ENCODE measurements at places on chromosomes 3 and 15.

GRCh38 chr3:129967761-129968160, 6.8 kb upstream of the TRH start:
- peaks cover 25% of the 10 kb centered on the region for H3K27me3 ChIP-seq
- DNase-seq, result no peak
- no peak overlapping the region for H3K27ac ChIP-seq
- peaks cover 32% of the 10 kb centered on the region for H3K4me1 ChIP-seq
- no peak overlapping the region for H3K4me3 ChIP-seq

DNA sequence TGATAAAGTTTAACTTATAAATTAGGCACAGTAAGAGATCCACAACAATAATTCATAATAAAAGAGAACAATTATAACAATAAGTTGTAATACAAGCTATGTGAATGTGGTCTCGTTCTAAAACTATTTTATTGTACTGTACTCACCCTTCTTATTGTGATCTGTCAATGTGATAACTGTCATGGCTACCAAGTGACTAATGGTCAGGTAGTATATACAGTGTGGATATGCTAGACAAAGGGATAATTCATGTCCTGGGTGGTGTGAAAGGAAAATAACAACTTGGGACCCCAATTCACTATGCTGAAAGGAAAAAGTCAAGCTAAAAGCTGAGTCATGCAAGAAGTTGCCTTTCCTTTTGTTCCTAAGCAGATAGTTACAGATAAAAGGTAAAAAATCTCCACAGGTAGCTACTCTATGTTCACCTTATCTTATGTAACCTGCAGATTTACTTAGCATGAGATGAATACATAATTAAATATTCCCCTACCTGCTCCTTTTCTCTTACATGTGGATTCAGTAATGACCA, 10.7 kb upstream of the CYP8B1 start:
- H3K27ac ChIP-seq, result no peak overlapping the region
- H3K4me1 ChIP-seq, result peaks cover 2% of the 10 kb centered on the region
- peaks cover 11% of the 10 kb centered on the region for H3K27me3 ChIP-seq
- no peak for DNase-seq

DNA sequence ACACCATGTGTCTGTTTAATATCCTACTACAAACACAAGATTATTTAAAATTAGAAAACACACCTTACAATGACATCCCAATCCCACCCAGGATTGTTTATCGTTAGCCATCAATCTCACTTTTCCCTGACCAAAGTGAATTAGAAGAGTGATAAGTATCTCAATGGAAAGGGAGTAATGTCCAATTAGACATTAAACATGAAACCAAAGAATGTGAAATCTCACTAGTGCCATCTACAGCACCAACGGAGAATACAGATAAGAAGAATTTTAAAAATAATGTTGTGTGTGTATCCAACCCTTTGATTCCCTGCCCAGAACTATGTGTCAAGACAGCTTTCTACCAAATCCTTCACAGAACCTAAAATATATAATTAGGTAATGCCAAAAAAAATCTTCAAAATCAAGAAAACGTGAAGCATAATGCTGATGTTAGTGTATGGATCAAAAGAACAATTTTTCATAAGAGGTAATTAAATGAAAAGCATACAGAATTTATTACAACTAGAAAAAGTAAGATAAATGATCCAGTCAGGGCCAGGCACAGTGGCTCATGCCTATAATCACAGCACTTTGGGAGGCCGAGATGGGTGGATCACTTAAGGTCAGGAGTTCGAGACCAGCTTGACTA, 64.2 kb downstream of the SCAPER start:
- DNase-seq, result no peak
- peaks cover 4% of the 10 kb centered on the region for H3K36me3 ChIP-seq
- no peaks in the 10 kb centered on the region for H3K27me3 ChIP-seq
- H3K27ac ChIP-seq, result no peak overlapping the region
- H3K4me1 ChIP-seq, result no peaks in the 10 kb centered on the region
- no peak overlapping the region for H3K4me3 ChIP-seq

DNA sequence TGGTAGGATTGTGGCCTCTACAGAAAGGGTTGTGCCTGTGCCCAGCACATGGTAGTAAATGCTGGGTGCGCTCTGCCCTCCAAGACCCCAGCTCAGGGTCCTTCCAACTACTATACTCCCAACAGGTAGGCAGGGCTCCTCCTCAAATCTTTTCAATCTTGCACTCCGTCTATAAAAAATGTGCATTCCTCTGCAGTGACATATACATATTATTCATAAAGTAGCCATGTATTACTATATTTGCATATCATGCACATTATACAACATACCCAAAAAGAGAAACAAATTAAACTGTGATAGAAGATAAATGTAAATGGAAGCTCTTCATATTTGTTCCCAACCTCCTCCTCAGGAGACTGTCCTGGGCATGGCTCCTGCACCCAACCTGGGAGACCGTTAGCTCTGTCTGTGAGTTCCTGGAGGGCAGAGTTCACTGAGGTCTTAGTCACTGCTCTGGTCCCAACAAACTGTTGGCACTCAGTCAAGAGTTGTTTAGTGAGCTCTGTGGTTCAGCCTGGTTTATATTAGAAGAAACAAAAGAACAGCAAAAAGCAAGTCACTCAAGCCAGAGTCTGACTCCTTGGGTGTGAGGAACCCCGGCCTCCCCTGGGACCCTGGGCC, 47.7 kb upstream of the GRIP2 start:
- no peak overlapping the region for H3K4me3 ChIP-seq
- H3K4me1 ChIP-seq, result no peaks in the 10 kb centered on the region
- no peak for DNase-seq
- H3K36me3 ChIP-seq, result no peaks in the 10 kb centered on the region

Data from neural crest cell (in vitro differentiated cells).